ENCODE measurements at places on chromosomes 6 and 20. TPM values are rescaled to one million over a fixed set of nuclear protein-coding genes. Genes with fewer than 3 reads are reported as not detected.

DNA sequence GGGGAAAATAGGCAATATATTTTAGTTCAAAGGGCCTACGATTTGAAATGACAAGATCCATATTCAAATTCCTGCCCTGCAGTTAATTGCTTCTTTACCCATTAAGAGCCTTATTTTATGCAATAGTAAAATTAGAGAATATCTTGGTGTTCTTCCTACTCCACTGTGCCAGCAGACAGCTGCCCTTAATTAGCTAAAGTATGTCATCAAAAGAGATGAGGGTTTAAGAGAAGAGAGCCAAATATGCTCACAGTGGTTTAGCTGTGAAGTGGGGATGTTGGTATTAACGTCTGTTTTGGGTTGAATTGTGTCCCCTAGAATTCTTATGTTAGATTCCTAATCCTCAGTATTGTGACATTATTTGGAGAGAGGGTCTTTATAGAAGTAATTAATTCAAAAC lies 148.1 kb downstream of the MOXD1 start:
- no peaks in the 10 kb centered on the region for H3K4me1 ChIP-seq
- no peak overlapping the region for H3K27ac ChIP-seq
- DNase-seq, result no peak

- no peak overlapping the region for H3K4me3 ChIP-seq
- no peaks in the 10 kb centered on the region for H3K36me3 ChIP-seq
- H3K27ac ChIP-seq, result no peak overlapping the region
- H3K4me1 ChIP-seq, result no peaks in the 10 kb centered on the region
- no peak for DNase-seq
- no peaks in the 10 kb centered on the region for H3K27me3 ChIP-seq
Measured at GRCh38 chr6:169843991-169844390, 92.6 kb downstream of the ERMARD start.

DNA sequence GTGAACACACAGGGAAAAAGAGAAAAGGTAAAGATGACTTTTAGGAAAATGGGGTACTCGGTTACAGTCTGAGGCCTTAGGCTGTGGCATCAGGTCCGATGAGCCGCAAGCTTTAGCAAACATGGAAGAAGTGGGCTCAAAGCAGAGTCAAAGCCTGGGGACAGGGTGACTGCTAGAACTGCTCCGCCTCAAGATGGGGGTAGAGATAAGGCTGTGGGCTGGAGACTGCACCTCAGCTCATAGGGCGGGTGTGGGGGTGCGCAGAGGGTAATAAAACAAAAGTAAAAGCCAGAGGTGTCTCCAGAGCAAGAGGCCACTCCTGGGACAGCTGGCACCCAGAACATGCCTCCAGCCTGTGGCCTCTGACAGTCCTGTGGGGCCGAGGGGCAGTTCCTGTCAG lies 21.3 kb upstream of the SYNDIG1 start:
- no peaks in the 10 kb centered on the region for H3K36me3 ChIP-seq
- no peak overlapping the region for H3K4me3 ChIP-seq
- no peak overlapping the region for H3K27ac ChIP-seq
- H3K27me3 ChIP-seq, result no peaks in the 10 kb centered on the region
- no peaks in the 10 kb centered on the region for H3K4me1 ChIP-seq

DNA sequence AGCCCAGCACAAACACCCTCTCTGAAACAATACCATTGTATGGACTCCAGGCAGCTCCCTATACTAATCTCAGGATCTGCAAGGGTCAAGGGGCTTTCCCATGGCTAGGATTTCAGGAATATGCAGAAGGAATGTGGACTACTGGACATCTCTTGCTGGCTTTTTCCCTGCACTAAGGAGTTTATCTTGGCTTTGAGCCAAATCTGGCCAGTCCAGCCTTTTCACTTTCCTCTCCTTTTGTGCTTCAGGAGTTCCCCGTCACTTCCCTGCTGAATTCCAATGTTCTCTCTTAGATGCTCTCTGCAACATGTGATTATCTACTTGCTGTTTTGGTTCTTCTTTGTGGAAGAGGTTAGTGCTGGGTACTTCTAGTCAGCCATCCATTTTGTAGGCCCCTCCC lies 568.2 kb downstream of the HDGFL1 start:
- no peaks in the 10 kb centered on the region for H3K27me3 ChIP-seq
- no peak overlapping the region for H3K27ac ChIP-seq
- no peaks in the 10 kb centered on the region for H3K36me3 ChIP-seq
- no peak for DNase-seq
- H3K4me3 ChIP-seq, result no peak overlapping the region

DNA sequence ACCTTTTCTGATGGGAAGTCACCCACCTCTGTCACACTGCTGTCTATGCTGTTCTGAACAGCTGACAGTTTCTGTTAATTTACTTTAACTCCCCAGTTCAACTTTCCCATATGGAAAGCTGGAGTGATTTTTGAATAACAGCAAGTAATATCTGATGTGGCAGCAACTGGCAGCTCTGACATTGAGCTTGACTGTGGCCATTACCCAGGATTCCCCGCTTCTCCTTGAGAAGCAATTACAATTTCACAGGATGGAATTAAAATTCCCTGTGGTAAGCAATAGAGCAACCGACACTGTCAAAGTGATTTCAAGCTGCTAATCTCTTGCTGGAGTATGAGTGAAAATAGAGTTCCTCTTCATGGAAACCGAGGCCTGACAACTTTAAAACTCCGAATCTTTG lies 348.1 kb upstream of the SOX4 start:
- H3K4me1 ChIP-seq, result peaks cover 2% of the 10 kb centered on the region
- H3K27me3 ChIP-seq, result no peaks in the 10 kb centered on the region
- H3K4me3 ChIP-seq, result no peak overlapping the region
- H3K27ac ChIP-seq, result no peak overlapping the region
- H3K36me3 ChIP-seq, result no peaks in the 10 kb centered on the region
- DNase-seq, result no peak

DNA sequence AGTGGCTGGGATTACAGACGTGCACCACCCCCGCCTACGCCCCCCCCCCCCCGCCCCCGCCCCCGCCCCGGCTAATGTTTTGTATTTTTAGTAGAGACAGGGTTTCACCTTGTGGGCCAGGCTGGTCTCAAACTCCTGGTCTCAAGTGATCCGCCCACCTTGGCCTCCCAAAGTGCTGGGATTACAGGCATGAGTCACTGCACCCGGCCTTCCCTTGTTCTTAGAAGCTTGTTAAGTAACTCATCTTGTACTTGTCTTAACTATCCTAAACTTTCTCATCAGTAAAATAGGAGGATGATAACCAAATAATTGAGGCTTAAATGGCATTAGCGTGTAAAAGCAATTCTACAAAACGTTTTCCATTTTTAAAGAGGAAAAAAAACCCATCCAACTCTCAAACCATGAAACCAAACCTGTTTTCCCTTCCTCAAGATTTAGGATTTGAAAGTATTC lies 4.2 kb downstream of the CDYL start:
- no peaks in the 10 kb centered on the region for H3K27me3 ChIP-seq
- peaks cover 53% of the 10 kb centered on the region for H3K4me1 ChIP-seq
- H3K4me3 ChIP-seq, result no peak overlapping the region

DNA sequence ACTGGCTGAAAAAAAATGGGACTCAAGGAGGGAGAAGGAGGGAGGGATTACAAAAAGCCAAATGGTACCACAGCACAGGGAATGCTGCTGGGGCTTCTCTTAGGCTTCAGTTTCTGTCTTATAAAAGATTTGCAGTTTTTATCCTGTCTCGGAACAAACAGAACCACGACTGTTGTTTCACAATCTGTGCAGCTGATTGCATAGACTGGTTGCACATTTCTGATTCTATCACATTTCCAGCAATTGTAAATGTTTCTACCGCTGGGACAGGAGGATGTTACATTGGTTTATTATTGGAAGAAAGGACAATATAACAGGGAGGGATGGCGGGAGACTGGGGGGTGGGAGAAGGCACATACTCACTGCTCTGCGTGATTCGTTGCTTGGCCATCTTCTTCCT lies 73.5 kb upstream of the ARID1B start:
- no peaks in the 10 kb centered on the region for H3K27me3 ChIP-seq
- no peak overlapping the region for H3K4me3 ChIP-seq
- no peak for DNase-seq
- no peak overlapping the region for H3K27ac ChIP-seq

The BHLHE23 gene
- not detected for total RNA-seq

The GPLD1 gene
- 1.2 TPM for total RNA-seq
